ENCODE measurements at places on chromosomes 6 and 20.

GRCh38 chr20:57907131-57908000 lies 197.6 kb upstream of the PMEPA1 start:
- DNase-seq = no peak

DNA sequence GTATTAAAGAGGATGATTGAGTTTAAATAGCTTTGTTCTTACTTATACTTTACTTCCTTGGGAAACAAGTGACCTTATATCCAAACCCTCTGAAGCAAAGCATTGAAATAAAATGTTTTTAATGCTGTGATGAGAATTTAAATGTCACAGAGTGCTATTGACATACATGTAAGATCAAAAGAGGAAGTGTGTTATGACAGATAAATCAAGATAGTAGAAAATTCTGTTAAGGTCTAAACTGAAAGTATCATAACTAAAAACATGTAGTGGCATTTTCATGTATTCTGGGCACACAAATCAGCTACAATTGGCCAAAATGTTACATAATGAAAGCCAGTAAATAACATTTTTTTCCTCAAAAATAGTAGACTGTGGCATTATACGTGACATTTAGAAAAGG lies 318.0 kb downstream of the GRIK2 start:
- DNase-seq = no peak

DNA sequence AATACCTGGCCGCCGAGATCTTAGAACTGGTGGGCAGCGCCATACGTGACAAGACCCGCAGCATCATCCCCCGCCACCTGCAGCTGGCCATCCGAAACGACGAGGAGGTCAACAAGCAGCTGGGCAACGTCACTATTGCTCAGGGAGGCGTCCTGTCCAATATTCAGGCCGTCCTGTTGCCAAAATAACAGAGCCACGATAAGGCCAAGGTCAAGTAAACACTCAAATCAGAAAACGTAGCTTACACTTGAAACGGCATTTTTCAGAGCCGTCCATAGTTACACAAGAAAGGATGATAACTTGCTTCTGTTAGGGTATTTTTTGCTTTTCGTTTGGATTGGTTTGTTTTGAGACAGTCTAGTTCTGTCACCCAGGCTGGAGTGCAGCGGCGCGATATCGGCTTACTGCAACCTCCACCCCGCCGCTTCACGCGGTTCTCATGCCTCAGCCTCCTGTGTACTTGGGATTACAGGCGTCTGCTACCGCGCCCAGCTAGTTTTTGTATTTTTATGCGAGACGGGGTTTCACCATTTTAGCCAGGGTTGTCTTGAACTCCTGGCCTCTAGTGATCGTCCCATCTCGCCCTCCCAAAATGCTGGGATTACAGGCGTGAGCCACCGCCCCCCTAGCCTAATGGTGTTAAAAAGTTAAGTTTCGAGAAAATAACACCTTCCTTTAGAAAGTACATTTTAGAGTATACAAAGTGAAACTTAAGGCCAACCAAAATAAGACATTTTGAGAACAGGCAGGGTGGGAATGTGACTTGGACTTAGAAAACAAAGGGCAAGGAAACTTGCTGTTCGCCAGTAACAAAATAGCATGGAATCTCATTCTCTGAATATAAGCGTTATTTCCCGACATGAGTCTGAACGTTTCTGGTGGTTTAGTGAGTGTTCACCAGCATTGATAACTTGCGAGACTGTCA lies 42.8 kb upstream of the HFE start:
- no peak for DNase-seq

DNA sequence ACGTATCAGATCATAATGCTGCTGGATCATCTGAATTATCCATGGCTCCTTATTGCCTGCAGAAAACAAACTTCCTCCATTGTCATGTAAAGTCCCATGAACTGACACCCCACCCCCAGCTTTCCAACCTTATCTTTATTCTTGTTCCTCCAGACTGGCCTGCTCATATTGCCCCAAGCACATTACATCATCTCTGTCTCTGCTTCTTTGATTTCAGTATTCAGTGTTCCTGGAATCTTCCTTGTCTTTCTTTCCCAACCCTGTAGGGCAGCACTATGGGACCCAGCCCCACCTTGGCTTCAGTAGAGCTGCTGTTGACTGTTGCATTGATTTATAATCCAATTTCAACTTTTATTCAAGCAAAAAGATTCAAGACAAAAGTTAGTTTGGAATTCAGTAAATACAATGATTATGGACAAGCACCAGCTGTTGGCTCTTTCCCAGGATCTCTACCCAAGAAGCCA lies 187.5 kb upstream of the ECI2 start:
- no peak for DNase-seq

DNA sequence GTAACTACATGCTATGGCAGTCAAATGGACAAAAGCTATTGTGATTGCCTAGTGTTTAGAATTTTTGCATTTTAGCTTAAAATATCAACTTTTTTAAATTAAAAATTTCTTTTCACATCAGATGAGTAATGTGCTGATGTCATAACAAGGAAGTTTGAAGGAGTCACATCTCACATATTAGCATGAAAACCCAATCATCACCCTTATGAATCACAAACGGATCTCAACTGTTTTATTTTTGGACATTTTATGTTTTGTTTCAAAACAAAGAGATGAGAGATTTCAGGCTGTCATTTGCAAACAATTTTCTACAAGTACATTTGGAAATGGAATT lies 53.6 kb upstream of the TRERF1 start:
- no peak for DNase-seq

- no peak for DNase-seq
Measured at GRCh38 chr6:149305372-149305771, 12.1 kb upstream of the TAB2 start.
